ENCODE measurements at places on chromosomes 13 and 19.

GRCh38 chr19:23774106-23774505 is 15.4 kb upstream of the ZNF681 start:
- DNase-seq, result no peak

- no peak for DNase-seq
Measured at GRCh38 chr13:42926555-42926954, 65.5 kb downstream of the EPSTI1 start.

DNA sequence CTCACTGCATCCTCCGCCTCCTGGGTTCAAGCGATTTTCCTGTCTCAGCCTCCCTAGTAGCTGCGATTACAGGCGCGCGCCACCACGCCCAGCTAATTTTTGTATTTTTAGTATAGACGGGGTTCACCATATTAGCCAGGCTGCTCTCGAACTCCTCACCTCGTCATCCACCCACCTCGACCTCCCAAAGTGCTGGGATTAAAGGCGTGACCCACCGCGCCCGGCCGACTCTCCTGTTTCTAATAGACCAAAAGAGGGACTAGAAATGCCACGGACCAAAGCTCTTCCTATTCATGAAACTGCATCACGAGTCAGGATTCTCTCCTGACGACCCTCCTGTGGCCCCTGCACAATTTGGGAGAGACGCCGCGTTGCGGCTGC is 563 bp downstream of the ZNF43 start:
- no peak for DNase-seq

DNA sequence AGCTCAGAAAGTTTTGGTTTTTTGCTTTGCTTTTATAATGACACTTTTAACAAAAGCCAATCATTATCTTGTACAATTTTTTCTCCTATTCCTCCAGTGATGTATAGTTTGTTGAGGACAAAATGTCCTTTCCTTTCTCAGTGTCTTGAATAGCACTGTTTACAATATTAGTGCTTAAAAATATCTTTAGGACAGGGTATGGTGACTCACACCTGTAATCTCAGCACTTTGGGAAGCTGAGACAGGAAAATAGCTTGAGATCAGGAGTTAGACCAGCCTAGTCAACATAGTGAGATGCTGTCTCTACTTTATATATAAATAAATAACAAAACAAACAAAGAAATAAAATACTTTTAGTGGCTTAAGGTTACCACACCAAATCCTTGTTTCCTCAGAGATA is 41.9 kb downstream of the SPRY2 start:
- no peak for DNase-seq

DNA sequence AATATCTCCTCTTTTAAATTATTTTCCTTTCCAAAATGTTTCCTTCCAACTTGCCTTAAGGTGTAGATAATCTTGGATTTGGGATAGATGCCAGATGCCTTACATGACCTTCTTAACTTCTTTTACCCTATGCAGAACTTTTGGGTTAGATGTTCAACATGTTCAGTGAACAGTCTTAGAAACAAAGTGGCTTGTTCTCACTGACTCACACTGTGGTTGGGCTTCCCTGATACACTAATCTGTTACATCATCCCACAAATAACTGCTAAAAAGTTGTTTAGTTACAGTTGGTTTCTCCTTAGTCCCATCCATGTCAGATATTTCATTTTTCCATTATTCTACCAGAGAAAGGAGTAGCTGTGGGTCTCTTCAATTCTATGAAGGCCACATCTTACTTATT is 2638.2 kb downstream of the PCDH9 start:
- DNase-seq, result no peak

DNA sequence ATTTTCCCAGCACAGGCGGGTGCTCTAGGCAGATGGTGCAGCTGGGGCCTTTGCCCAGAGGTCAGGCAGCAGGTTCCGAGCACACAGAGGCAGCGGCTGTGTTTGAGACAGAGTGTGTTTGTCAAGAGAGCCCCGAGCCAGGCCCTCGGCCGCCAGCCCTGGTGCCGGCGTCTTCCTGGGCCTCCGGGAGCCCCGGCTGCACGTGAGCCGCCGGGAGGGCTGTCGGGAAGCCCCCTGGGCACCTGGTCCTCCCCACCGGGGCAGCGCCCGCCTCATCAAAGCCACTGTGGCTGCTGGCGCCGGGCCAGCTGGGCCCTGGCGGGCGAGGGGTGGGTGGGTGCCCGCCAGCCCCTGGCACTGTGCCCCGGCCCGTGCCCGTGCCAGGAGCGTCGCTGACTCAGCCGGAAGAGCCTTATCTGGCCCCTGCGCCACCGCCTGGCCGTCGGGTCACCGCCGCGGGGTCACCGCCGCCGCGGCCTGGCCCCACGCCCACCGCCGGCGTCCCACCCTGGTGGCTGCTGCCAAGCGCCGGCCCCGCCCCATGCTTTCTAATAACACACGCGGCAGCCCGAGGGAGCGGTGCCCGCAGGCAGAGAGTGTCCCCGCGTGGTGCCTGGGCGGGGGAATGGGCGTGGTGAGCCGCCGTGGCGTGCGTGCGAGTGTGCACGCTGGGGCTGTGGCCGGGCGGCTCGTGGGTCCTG is 14.9 kb downstream of the ARID3A start:
- DNase-seq, result no peak

GRCh38 chr19:18939922-18940768 is 872 bp downstream of the HOMER3 start:
- DNase-seq, result no peak

GRCh38 chr13:76969488-76970365 is 21.4 kb downstream of the ACOD1 start:
- DNase-seq, result no peak

GRCh38 chr19:12996406-12997094 is 1.3 kb downstream of the NFIX start:
- DNase-seq, result no peak

DNA sequence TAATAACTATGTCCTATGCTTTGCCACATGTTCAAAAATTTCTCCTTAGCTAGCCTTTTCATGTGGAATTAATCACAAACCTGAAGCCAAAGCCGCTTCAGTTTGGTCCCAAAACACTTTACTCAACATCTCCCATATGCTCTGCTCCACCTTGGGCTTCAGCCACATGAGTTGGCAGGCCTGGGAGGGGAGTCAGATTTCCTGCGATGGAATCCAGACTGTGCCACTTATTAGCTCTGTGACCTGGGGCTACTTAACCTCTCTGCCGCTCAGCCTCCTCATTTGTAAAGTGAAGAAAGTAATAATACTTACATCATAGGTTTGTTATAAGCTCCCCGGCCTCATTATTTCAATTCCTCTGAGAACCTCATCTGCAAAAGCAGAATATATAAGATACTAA is 272.0 kb downstream of the LMO7 start:
- no peak for DNase-seq

DNA sequence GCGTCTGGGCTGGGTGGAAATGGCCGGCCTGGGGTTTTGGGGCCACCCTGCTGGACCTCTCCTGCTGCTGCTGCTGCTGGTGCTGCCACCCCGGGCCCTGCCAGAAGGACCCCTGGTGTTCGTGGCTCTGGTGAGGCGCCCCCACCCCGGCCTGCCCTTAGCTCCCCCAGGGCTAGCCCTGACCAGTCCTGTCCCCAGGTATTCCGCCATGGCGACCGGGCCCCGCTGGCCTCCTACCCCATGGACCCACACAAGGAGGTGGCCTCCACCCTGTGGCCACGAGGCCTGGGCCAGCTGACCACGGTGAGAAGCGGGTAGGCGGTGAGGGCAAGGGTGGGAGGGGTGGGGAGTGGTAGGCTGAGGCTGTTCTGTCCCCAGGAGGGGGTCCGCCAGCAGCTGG is at the start of gene ACP4:
Gene ACP4, plus strand, starts transcription at position 20 of the 400 bp plus-strand sequence. Its CDS starts 0 bp downstream, at position 20.
- no peak for DNase-seq

DNA sequence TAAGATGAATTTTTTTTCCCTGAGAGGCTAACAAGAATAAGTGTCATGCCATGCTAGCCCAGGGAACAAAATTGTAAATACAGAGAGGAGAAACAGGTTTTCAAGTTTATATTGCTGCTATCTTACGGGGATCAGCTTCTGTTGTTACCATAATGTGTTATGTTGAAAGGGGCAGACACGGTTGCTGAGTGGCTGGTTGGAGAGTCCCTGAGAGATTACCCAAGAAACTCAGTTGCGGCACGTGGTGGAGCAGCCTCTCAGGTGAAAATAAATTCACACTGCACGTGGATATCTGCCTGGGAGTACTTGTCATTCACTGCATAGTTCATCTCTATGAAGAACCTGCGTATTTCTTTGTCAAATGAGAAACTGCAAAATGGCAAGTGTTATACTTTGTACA is 293.6 kb downstream of the TDRD3 start:
- no peak for DNase-seq

DNA sequence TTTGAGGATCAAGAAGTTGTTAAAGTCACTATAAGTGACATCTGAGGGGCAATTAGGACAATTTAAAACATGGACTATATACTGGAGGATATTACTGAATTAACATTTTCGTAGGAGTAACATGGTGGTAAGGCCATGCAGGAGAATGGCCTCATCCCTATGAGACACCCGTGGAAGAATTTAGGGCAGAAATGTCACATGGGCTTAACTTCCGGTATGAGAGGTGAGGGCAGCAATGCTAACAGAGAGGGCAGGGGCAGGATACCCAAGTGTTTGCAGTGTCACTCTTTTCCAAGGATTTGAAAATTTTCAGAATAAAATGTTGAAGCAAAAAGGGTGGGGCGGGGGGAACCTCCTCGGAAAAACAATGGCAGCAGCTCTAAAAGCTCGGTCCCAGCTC is 23.6 kb downstream of the RANBP3 start:
- no peak for DNase-seq

- no peak for DNase-seq
Measured at GRCh38 chr13:48804821-48805601, 151.3 kb downstream of the CYSLTR2 start.

DNA sequence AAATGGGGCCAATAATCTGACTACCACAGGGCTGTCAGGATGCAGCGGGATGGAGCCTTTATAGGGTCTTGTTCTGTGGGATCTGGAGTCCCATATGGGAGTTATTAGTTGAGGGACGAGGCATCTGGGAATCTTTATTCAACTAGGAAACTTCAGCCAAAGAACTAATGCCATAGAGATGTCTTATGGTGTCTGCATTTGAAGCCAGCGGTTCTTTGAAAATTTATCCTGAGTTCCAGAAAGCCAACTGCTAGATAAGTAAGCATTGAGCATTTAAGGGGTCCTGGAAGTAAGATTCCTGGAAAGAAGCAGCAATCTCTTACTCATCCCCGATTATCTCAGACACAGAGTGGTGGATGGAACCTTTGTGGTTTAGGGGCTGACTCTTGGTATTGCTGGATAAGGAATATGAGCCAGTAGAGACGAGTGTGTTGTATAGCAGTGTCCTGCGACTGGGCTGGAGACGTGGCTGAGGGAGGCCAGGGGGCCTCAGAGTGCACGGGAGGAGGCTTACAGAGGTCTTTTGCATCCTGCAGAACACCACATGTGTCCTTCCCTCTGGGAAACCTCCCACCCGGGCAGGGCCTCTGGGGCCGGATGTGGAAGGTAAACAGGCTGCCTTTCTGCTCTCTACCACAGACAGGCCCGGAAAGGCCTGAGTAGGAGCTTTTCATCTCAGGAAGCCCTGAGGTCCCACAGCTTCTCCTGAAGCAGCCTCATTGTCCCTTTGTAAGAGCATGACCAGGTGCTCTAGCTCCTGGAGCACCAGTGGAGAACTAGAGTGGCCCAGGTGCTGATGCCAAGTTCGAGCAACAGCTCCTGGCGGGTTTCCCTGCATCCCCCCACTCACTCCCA is 28.8 kb downstream of the ACTN4 start:
- no peak for DNase-seq

DNA sequence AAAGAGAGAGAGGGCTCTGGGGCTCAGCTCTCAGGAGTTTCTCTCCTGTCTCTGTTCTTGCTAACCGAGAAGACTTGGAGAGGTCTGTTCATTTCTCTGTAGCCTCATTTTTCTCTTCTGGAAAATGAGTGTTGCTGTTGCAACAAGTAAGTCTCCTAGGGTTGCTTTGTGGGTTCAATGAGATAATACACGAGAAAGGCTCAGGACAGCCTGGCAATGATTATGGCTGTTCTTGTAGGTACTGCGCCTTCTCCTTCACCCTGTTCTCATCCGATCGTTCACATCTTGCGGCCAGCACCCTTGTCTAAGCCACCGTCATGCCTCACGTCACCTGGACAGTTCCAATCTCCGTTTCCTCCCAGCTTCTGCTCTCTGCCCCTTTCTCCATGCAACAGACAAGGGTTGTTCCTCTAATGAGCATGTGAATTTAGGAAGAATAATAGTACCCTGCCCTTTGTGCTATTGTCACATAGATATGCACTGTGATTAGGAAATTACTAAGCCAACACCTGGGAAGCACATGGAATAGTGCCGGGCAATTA is 4.2 kb downstream of the C5AR1 start:
- no peak for DNase-seq

DNA sequence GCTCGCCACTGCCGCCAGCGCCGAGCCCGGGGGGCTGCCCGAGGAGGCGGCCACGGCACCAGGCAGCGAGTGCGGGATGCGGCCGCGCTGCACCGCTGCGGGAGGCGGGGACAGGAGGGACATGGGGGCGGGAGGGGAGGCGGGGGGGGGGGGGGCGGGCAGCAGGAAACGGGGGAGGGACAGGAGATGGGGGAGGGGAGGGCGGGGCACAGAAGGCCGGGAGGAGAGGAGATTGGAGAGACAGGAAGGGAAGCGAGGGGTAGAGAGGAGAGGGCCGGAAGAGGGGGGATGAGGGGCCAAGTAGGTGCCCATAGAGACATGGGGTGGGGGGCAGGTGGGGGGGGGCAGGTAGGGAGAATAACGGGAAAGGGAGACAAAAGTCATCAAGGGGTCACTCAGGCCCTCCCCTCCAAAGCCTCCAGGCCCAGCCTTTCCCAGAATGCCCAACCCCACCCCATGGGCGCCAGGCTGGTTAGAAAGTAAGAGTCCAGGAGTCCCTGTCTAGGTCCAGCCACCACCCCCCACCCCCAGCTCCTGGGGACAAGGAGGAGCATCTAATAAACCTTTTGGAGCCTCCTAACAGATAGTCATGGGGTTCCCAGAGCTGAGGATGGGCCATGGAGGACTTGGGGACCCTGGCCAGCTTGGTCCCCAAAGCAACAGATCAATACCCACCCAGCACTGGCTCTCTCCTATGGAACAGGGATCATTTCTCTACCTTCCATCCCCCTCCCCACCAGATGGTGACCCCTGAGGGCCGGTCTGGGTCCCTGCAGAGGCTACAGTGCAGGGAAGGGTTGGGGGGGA is 9.5 kb downstream of the NR2F6 start:
- DNase-seq, result no peak

GRCh38 chr13:32911506-32911905 is 104.7 kb upstream of the KL start:
- no peak for DNase-seq

DNA sequence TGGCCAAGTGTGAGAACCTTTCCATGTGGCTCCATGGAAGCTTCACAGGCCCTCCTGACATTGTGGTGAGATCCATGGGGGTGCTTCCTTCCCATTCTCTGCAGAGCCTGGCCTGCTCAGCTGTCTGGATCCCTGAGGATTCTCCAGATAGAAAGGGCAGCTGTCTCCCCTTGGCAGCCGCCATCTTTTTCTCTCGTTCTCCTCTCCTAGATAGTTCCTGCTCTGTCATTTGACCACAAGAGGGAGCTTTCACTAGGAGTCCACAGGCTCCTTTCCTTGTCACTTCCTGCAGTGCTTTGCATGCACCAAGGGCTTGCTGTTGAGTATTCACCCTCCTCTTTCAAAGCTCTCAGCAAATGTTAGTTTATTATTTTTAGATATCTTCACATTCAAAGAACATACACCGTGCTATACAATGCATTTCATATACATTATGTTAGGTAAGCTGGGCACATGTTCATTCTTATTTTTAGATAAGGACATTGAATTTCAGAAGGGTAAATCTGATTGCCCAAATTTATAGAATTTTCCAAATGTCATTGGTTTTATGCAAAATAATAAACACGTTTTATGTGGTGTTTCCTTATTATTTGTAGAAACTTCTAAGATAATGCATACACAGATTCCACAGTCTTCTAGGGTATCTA is 133.2 kb downstream of the FRY start:
- no peak for DNase-seq

GRCh38 chr13:40340368-40341095 is 325.9 kb downstream of the FOXO1 start:
- no peak for DNase-seq
